ENCODE measurements at places on chromosomes 6 and 20.

DNA sequence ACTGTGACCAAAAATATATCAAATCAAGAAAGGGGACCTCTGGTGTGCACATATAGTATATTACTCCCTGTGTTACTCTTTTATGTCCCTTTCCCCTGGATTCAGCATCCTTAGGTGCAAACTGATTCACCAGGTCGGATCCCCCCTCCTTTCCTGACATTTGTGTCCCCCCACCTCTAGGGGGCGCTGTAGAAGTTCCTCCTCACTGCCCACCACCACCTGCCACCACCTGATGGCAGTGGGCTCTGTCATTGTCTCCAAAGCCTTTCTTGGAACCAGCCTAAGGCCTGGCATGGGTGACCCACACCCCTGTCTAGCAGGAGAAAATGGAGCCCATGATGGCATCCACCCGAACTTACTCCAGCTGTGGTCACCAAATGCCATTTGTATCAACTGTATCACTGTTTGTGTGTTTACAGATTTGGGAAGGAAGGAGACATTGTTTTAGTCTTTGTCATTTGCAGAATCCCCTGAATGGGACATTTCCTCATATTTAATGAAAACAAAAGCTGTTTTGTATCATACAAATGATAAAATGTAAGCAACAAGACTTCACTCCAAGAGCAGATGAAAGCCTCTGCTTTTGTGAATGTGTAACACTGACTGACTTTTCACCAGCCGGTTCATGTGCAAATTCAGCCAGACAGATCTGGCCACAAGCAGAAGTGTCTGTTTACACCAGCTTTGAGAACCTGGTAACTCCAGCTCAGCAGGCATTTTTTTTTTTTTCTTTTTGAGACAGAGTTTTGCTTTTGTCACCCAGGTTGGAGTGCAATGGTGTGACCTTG is 66.2 kb downstream of the ARMC2 start:
- DNase-seq: peak; percentile 12

DNA sequence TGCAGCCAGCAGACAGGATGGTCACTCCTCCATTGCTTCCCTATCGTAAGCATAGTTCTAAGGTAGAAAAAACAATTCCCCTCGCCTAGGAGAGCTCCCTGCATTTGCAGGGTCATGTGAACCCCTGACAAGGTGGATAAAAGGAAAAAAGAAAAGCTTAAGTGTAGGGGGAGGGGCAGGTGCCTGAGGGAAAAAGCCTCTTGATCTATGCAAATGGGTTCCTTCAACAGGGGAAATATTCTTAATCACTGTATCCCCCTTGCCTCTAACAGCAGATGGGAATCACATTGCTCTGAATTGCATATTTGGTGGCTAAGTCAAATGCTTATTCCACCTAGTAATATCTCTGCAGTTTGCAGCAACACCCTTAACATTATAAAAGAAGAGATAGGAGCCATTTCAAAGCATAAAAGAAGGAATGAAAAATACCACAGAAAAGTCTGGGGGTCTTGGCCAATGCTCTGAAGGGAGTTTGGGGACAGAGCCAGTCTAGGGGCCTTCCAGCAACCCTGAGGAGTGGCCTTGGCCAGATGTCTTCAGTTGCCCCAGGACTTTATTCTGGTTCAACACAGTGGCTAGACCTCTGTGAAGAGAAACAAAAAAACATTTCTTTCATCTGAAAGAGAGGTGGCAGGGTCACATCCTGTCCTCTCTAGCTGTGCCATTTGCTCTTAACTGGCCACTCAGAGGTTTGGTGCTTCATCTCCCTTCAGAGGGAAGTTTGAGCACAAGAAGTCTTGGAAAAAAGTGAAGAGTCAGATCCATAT is 660.4 kb upstream of the GJE1 start:
- no peak for DNase-seq

GRCh38 chr20:8647961-8648441 is 420.9 kb upstream of the PLCB4 start:
- DNase-seq: no peak

DNA sequence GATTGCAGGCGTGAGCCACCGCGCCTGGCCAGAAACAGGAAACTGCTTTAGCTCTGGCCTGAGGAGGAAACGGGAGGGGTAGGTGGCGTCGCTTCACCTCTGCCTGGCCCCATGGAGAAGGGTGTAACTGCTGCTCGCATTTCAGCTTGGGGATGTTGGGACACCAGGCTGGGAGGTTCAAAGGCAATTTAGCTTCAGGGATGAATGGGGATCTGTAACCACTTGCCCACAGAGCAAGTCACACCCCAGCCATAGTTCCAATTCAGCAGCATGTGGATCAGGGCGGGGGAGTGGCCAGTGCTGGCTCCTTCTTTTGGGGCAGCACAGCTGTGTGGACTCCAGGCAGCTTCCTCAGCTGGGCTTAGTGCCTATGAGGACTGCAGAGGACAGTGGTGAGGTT is 34.8 kb upstream of the NUP153 start:
- no peak for DNase-seq

DNA sequence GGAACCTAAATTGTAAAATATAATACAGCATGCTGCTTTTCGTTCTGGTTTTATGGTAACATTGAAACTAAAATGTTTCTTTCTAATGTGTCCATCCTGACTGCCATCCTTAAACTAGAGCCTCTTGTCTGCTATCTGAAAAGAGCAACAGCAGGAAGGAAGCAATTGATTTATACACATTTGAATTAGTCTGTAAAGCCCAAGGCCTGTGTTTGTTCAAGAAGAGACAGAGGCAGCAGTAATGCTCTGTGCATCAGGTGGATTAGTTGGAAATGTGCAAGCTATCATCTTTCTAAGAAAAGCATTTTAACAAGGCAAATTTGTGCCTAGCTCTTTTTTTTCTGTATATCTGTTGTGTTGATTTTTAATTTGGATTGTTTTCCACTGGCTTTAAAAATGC is 128.6 kb downstream of the SCAF8 start:
- no peak for DNase-seq

- no peak for DNase-seq
Measured at GRCh38 chr6:142478117-142478516, 176.3 kb downstream of the ADGRG6 start.

GRCh38 chr6:52013035-52013434 is 74.4 kb downstream of the PKHD1 start:
- no peak for DNase-seq

DNA sequence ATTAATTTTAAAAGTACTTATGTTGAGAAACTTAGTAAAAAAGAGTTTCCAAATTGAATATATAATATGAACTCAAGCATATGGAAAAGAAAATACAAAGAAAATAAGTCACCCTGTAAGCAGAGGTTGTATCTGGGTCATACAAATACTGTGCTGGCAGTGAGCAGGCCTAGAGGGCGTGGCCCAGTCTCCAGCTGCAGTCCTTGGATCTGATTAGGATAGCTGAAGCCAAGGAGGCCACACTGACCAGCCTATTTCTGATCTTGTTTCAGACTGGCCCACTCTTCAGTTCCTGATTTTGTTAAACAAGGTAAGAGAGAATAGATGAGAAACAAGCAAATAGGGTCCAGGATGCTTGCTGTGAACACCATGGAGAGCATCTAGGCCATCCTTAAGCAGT is 228.8 kb downstream of the EPM2A start:
- no peak for DNase-seq

DNA sequence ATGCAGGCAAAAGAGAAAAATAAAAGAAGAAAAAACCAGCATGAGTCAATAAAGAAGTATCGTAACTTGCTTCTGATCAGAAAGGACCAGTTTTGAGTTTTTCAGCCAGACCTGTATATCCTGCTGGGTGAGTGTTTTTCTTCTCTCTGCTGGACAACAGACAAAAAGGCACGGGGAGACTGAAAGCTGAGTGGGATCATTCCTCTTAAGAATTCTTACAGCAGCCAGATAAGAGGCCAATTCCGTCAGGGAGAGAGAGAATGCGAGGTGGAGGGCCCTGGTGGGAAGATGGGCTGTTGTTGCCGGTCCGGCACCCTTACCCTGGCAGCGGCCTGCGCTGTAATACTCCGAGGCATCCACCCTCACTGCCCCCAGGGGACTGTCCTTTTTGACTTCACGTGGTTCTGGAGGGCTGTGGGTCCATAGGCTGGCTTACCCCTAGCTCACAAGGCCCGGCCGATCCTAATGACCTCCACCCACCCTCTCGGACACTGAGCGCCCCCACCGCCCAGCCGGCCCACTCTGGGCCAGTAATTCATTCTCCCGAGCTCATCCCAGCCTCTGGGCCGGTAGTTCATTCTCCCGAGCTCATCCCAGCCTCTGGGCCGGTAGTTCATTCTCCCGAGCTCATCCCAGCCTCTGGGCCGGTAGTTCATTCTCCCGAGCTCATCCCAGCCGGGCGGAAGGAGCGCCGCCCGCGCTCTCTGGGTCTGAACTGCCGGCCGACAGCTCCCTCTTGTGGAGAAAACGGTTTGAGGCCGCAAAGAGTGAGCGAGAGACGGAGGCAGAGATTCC is 118.3 kb upstream of the SIRPA start:
- peak; percentile 70 for DNase-seq

DNA sequence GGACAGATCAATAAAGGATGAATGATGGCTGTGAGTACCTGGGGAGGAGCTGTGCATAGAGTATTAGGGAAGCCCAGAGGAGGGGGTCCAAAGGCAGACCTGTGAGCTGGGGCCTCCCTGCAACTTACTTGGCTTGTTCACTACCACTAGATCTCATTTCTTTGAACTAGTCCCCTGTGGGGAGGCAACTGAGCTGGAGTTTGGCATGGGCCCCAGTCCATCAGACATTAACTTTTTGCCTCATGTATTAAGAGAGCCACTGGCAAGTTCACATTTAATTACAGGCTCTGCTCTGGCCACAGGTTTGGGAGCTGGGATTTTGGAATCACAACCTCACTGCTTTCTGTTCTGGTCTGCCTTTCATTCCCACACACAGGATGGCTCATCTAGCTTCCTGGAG is 254.1 kb downstream of the PRL start:
- no peak for DNase-seq

DNA sequence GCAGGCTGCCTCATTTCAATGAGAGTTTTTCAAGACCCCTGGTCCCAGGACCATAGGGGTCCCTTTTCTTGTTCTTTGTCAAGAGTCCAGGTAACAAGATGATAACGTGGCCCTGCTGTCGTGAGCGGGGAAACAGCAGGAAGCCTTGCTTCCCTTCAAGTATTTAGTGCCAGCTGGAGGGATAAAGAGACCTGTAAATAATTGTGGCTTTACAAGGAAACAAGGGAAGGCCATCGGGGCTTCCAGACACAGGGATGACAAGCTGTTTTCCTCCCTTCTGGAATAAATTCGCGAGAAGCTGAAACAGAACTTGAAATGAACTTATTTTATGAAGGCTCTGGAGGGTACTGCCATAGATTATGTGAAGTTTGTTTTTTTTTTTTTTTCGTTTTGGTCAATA is 163.2 kb downstream of the SYNDIG1 start:
- no peak for DNase-seq

DNA sequence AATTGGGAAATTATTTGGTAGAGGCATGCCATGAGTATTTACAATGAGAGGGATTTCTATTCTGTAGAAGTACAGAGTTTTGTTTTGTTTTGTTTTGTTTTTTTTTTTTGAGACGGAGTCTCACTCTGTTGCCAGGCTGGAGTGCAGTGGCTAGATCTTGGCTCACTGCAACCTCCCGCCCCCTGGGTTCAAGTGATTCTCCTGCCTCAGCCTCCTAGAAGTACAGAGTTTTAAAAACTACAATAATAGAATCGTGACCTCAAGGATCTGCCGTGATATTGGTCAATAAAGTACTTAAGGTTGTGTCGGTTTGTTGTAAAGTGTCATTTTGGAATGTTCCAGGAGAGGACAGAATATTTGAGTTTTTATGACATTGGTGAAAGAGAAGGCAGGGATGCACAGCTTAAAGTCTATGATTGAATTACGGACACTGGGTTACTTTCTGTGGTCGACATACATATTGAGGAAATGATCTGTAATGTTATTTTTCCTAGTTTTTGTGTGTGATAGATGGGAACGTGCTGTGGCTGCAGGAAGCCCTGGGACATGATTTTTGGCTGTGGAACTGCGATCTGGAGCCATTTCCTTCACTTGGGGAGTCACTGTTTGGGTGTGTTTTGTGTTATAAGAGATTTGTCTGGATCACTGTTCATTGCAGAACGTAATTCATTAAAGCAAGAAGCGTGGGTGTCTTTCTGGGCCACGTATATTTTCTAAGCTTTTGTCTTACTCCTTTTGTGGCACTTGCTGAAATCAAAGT is 59.6 kb downstream of the TIAM2 start:
- DNase-seq: no peak

GRCh38 chr6:15682965-15683822 is 20.4 kb upstream of the DTNBP1 start:
- no peak for DNase-seq

DNA sequence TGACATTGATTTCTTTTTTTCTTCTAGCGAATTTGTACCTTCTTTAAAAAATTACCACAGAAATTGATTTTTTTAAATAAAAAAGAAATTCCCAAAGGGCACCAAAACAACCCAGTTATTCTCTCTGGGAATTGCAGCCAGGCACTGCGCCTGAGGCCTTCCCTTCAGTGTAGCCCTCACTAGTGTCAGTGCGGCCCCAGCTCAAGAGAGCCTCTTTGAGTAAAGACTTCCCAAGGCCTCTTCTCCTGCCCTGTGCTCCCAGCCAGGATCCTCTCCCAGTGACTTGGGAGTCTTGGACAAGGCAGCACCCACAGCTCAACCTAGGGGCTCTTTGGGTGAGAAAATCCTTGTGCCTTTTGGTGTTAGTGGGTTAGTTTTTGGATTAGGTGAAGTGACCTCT is 41.5 kb downstream of the BPIFB4 start:
- no peak for DNase-seq

DNA sequence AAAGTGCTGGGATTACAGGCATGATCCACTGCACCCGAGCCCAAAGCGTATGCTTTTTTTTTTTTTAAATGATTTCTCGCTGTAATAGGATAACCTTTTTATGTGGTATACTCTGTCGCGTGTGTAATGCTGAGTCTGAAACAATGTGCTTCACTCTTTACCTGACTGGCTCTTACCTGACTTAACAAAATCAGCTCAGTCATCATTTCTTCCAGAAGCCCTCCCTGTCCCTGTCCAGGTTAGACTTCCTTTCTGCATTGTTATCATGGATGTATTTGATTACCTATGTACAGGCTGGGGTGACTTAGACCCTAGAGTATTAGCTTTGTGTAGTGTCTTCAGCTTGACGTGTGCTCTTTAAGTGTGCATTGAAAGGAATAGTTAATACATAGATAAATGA is 67.1 kb downstream of the NCOA7 start:
- no peak for DNase-seq

DNA sequence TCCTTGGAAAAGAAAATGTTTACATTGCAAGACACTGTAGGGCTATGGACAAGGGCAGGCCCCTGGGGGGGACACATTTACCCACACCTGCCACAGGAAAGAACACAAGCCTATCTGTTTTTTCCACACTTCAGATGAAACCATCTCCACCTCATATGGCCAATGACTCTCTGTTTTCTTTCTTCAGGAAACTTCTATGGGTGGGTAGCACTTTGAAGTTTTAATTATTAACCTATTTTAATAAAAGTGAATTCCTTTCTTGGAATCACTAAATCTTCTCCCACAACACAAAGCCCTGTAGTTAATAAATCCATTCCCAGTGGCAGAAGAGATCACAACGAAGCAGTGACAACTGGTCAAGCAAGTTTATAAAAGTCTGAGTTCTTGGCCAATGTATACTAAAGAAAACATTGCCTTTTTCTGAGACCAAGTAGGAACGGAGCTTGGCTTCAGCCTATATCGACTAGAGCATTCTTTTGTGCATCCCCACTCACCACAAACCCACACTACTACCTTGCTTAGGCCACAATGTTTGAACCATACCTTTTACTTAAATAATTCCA is 125.1 kb upstream of the CARMIL1 start:
- no peak for DNase-seq
